ENCODE measurements at places on chromosomes 2 and 18.

DNA sequence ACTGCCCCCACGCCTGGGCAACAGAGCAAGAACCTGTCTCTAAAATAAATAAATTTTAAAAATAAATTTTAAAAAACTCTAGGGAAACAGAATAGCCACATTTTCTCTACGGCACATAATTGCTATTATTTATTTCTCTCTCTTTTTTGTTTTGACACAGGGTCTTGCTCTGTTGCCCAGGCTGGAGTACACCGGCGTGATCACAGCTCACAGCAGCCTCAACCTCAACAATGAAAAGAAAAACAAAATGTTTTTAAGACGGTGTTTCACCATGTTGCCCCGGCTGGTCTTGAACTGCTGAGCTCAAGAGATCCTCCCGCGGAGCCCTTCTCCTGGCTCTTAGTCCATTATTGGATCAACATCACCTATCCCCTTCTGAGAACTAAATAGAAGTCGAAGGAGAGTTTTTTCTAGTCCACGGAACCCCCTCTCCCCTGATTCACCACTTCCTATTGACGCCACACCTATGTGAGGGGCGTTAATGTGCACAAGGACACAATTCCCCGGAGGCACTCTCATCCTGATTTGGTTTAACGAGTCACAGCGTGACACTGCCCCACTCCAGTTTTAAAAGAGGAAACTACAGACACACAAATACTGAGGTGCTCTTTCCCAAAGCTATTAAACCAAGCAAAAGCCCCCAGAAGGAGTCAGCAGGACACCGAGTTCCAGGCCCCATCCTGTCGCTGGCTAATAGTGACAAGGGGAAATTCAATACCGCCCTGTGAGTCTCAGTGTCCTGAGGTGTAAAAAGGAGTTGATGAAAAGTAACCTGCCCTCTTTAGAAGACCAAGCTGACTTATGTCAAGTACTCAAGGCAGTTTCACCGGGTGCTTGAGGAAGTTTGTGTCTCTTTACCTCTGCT, 1.1 kb downstream of the NPC1 start:
- DNase-seq = no peak

DNA sequence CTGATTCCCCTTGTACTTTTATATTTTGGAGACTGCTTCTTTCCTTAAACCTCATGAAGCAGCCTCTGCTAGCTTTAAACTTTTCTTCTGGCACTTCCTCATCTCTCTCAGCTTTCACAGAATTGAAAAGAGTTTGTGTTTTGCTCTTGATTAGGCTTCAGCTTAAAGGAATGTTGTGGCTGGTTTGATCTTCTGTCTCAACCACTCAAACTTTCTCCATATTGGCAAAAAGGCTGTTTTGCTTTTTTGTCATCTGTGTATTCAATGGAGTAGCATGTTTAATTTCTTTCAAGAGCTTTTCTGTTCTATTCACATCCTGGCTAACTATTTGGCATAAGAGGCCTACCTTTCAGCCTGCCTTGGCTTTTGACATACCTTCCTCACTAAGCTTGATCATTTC, 36.3 kb upstream of the MSTN start:
- DNase-seq = no peak

DNA sequence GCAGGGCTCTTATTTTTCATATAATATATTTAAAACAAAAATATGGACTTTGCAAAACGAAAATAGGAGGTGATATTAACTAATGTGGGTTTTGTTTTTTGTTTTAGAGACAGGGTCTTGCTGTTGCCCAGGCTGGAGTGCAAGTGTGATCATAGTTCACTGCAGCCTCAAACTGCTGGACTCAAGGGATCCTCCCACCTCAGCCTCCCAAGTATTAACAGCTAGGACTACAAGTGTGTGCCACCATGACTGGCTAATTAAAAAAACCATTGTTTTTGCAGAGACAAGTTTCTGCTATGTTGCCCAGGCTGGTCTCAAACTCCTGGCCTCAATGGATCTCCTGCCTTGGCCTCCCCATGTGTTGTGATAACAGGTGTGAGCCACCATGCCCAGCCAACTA, 70.4 kb upstream of the FZD5 start:
- DNase-seq = no peak

DNA sequence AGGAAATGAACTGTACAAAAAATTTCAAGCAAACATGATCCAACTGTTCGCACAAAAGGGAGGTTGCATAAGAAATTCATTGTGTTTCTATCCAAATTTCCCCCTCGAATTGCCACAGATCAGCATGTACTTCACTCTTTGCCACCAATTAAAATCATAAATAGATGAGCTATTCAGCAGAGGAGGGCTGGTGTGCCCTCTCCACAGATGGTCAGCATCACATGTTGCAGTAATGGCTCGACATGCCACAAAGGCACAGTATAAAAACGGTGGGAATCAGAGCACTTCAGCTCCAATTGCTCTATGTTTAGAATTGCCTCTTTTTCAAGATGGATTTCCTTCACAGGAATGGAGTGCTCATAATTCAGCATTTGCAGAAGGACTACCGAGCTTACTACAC, at the start of gene G6PC2:
Gene G6PC2, plus strand, starts transcription at position 289 of the 400 bp plus-strand sequence. Its CDS starts 41 bp downstream, at position 330.
- no peak for DNase-seq

- peak; percentile 63 for DNase-seq
Measured at GRCh38 chr2:9565436-9566153, 10.0 kb upstream of the ADAM17 start.

DNA sequence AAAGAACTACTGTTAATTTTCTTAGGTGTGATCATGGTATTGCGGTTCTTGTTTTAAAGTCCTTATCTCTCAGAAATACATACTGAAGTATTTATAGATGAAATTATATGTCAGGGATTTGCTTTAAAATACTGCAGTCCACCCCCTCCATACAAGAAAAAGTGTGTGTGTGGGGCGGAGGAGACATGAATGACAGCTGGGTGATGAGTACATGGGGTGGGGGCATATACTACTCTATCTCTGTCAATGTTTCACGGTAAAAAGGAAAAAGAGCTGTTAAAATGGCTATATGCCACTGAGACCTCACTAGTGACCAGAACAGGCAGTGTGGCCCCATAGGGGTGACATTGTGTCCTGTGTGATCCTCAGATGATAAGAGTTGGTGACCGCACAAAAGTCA, 54.1 kb downstream of the SPRED2 start:
- no peak for DNase-seq

- no peak for DNase-seq
Measured at GRCh38 chr2:192645811-192646598, 451.3 kb upstream of the TMEFF2 start.

DNA sequence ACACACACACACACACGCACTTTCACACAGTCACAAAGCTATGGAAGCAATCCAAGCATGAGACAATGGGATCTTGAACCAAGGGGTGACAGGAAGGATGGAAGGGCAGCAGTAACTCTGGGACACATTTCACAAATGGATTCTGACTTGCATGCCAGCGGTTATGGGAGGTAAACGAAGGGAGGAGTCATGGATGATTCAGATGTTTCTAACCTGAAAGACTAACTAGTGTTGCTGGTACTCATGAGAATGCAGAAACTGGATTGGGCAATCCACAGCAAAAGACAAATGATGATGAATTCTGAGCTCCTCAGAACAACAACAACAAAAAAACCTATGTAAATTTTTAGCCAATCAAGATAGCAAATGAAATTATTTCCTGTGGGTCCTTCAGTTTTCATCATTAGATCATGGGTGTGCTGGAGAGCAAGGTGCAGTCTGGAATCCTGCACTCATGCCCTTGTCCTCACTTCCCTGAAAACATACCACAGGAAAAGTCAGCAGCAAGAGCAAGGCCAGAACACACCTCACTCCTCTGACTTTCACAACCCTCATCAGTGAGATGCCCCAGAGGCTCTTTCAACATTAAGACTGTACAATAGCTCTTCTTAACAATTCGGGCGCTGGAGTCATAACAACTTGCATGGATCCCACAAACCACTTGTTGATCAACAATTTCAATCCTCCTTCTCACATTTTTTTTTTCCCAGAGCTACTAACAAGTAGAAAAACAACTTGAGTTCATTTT, 32.6 kb downstream of the ABCA12 start:
- no peak for DNase-seq

DNA sequence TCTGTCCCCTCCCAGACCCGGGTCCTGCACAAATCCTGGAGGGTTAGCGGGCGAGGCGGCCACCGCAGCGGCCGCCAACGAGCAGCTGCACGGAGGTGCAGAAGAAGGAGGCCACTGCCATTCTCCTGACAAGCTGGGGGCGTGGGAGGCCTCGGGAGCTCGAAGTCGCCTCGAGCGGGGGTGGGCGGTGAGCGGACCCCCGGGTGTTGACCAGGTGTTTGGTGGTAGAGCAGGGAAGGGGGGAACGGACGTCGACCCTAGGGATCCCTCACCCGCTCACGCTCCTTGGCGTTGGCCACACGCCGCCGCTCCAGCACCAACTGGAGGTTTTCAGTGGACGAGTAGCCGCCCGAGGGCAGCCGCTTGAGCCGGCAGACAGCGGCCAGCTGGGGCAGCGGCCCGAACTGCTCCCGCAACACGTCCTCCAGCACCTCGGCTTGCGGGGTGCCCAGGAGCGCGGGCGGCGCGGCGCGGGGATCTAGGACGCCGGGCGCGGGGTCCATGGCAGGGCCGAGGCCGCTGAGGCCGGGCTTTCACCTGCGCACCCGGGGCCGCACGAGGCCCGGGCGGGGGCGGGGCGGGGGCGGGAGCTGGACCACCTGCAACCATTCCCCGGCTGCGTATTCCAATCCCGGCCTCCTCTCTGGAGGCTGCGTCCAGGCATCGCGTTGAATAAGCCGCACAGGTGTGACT, at the start of gene FIGLA:
Gene FIGLA, minus strand, starts transcription at position 508 of the 693 bp plus-strand sequence. Its CDS starts 5 bp downstream, at position 503.
- no peak for DNase-seq

DNA sequence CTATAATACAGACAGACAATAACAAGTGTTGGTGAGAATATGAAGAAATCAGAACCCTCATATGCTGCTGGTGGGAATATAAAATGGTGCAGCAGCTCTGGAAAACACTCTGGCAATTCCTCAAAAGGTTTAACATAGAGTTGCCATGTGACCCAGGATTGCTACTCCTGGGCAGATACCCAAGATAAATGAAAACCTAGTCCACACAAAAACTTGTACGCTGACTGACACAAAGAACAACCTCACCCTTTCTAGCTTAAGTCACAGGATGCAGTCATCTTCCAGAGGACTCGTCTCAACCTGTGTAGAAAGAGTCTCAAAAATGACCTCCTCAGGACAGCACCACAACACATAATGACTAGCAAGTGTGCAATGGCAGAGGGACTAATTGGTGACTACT, 71.6 kb upstream of the ACAA2 start:
- DNase-seq = no peak

- DNase-seq = no peak
Measured at GRCh38 chr2:96109931-96110511, 6.3 kb downstream of the ADRA2B start.

- no peak for DNase-seq
Measured at GRCh38 chr2:113831161-113831560, 58.7 kb upstream of the ACTR3 start.

DNA sequence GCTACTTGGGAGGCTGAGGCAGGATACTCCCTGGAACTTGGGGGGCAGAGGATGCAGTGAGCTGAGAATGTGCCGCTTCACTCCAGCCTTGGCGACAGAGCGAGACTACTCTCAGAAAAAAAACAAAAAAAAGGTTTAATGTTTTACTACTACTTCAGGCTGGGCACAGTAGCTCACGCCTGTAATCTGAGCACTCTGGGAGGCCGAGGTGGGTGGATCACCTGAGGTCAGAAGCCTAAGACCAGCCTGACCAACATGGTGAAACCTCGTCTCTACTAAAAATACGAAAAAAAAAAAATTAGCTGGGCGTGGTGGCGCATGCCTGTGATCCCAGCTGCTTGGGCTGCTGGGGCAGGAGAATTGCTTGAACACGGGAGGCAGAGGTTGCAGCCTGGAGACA, 75.7 kb upstream of the ATIC start:
- no peak for DNase-seq

GRCh38 chr2:239456940-239457339, 56.1 kb upstream of the HDAC4 start:
- DNase-seq = no peak

DNA sequence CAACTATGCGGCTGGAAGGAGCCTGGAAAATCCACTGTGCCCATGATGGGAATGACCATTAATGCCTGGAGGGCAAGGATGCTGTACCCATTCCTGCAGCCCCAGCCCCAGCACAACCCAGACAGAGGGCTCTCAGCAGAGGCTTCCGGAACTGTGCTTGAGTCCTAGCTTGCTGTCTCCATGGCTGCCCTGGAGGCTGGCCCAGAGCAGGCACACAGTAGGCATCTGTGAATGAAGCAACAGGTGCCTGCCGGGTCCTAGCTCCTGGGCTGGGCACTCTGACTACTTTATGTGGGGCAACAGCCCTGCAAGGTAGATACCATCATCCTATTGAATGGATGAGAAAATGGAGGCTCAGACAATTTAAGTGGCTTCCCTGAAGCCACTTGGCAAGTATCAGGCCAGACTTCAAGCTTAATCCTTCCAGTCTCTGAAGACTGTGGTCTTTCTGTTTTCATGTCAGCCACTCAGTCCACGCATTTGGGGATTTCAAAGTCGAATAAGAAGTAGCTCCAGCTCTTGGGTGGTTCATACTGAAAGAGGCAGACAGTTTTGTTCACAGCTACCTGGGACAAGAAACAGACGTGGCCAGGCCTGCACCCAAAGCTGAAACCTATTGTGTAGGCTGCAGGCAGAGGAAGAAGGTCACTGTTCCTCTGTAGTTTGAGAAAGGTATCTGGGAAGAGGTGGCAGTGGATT, 237.5 kb downstream of the ZBTB7C start:
- DNase-seq = no peak

DNA sequence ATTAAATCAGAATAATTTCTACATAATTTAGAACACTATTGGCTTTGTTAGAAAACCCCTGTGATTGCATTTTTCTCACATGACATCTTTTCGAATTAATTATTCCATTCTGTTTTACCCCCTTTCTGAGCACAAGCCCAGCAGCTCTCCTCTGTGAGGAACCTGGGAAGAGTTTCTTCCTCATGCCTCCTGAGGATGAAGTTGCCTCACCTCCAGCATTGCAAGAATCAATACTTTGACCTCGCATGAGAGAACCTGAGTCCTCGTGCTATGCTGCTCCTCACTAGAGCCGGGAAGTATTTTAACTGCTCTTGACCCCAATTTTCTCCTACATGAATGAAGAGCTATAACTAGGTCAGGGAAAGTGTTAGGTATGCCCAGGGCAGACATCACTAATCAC, 77.1 kb upstream of the RAPH1 start:
- no peak for DNase-seq

DNA sequence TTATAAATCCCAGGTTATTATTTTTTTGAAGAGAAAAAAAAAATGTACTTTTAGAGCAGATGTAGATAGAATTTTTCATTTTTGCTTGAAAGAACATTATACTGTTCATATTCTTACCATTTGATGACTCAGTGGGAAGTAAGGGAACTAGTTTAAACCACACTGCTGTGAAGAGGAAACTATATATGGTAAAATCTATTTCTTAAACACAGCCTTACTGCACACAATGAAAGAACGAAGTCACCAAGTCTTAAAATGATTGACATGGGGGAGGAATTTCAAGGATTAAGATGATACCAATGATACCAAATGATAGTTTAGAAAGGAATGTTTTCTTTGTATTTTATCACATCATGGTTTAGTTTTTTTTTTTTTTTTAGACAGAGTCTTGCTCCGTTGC, 5.0 kb downstream of the ACTR2 start:
- DNase-seq = peak; percentile 12

- DNase-seq = no peak
Measured at GRCh38 chr18:79496978-79497637, 101.4 kb downstream of the NFATC1 start.

- no peak for DNase-seq
Measured at GRCh38 chr2:113698892-113699447, 57.5 kb downstream of the SLC35F5 start.
